ENCODE measurements at places on chromosomes 4 and X. TPM values are rescaled to one million over a fixed set of nuclear protein-coding genes. Genes with fewer than 3 reads are reported as not detected.

- DNase-seq: no peak
Measured at GRCh38 chr4:96916711-96917110, 1076.8 kb downstream of the PDHA2 start.

- peak; percentile 39 for DNase-seq
Measured at GRCh38 chr4:7007944-7008343, 35.2 kb upstream of the TADA2B start.

DNA sequence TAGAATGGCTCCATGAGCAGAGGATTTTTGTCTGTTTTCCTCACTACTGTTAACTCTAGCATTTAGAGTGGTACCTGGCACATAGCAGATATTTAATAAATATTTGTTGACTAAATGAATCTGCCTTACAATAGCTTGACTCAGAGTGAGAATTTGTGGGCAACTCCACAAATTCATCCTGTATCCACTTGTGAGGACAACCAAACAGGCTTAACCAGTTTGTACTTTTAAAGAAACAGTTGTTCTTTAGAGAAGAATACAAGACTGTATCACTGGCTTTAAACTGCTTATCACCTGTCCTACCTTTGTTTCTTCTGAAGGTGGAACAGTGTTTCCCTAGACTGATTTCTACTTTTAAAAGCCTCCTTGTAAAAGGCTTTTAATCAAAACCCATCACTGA is 141.3 kb upstream of the SH3RF1 start:
- DNase-seq: no peak

The HMGB2 gene
- 27.8 TPM for total RNA-seq

GRCh38 chr4:91256043-91256442 is 1047.7 kb upstream of the GRID2 start:
- DNase-seq: no peak
